ENCODE measurements at places on chromosomes 3 and 15. TPM values are rescaled to one million over a fixed set of nuclear protein-coding genes. Genes with fewer than 3 reads are reported as not detected.

Gene EPHB1
- 14.5 TPM for total RNA-seq

Gene BSN
- total RNA-seq = under 0.01 TPM

Gene GRAMD1C
- total RNA-seq = 35.0 TPM

Gene LRRN1
- not detected for total RNA-seq

Gene CCDC71
- 13.4 TPM for total RNA-seq

Gene NOX5
- not detected for total RNA-seq

Gene ZNF502
- 2.3 TPM for total RNA-seq

Gene TGM4
- total RNA-seq = not detected

Gene RBP2
- not detected for total RNA-seq

Gene SLC33A1
- 12.8 TPM for total RNA-seq

Gene NMB
- 2.4 TPM for total RNA-seq

Gene CPLX3
- total RNA-seq = not detected

Gene MGLL
- total RNA-seq = 77.6 TPM
